Renal cortical epithelial cell (primary cell): ENCODE measurements at places on chromosomes 16 and 17.
A peak's percentile ranks its signal among the peaks of the same experiment; 100 is the strongest.

DNA sequence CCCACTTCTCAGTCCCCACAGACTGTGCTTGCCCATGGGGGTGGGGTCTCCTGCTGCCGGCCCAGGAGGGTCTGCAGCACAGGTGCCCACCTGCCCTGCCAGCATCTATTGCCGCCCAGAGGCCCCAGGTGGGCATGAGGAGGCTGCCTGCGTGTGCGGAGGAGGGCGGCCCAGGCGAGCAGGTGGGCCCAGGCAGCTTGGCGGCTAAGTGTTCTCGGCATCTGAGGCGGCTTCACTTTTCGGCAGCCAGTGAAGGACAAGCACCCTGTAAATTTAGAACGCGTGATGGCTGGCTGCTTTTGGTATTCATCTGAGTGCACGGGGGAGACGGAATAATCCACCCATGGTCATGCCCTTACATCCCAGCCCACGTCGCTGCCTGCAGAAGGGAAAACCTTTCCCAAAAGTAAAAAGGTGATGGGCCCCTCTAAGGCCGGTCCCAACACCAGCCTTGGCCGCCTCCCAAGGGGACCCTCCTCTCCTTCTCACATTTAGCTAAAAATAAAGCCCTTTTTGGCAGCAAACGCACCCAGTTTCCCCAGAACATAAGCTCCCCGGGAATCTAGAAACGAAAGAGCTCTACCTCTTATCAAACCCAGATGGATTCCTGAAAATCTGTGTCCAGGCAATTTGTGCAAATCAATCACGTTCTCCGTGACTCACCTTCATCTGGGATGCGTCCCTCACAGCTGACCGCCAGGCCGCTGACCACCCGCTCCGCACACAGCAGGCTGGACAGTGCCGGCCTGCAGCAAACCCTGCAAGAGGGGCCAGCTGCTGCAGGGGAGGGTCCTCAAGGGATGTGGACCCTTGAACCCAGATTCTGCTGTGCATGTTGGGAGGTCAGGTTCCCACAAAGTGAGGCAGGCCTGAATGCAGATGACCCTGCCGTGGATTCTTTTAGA lies 79.4 kb downstream of the RBFOX3 start:
- DNase-seq = no peak

DNA sequence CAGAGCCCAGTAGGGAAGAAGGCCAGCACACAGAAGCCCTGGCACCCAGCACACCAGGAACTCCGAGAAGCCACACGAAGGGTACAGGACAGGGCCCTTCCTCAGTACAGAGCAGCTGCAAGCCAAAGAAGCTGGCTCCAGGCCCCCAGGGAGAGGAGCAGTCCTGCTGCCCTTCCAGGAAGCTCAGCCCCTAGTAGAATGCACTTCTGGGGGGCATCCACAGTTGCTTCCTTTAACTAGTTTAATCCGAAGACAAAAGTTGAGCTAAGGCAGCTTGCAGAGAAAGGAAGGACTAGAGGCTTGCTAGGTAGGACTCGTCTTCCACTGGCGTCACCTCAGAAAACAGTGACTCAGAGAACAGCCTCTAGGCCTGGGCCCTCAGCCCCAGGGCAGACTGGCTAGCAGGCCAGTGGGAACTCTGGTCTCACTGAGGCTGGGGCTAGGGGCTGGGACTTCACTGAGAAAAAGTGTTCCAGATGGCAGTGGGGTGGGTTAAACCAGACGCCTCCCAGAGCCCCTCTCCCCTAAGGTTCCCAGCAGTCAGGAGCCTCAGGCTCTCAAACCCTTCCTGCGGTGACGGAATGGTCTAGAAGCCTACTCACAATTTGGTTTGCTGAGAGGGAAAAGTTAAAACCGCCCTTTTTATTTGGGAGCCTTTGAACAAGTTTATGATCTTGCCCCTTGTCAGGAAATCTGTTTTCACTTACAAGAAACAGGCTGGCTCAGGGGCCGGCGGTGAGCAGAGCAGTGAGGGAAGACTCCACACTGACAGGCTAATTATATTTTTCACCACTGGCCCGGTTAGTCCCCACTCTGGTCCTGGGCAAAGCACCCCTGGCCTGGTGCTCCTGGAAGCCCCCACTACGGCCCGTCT lies 41.4 kb downstream of the ACTG1 start:
- DNase-seq = no peak

- DNase-seq = no peak
Observed at GRCh38 chr17:58757162-58757613, 1.5 kb downstream of the PPM1E start.

DNA sequence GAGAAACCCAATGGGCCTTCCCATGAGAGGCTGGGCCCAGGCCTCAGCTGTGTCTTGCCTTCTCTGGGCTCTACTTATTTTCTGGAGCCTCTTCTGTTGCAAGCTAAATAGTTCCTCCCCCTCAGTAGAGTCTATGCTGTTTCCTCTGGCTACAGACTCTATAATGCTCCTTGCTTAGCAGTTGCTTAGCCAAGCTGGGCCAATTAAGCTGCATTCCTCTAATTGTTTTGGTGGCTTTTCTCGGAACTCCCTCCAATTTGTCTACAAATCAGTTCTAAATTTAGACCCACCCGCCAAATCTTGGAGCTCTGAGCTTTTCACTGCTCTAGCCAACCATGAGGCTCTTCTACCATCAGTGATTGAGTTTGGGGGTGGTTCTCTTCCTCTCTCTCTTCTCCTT lies 302.7 kb upstream of the ASIC2 start:
- no peak for DNase-seq

GRCh38 chr17:12627781-12628451 lies 37.8 kb upstream of the MYOCD start:
- DNase-seq = no peak

DNA sequence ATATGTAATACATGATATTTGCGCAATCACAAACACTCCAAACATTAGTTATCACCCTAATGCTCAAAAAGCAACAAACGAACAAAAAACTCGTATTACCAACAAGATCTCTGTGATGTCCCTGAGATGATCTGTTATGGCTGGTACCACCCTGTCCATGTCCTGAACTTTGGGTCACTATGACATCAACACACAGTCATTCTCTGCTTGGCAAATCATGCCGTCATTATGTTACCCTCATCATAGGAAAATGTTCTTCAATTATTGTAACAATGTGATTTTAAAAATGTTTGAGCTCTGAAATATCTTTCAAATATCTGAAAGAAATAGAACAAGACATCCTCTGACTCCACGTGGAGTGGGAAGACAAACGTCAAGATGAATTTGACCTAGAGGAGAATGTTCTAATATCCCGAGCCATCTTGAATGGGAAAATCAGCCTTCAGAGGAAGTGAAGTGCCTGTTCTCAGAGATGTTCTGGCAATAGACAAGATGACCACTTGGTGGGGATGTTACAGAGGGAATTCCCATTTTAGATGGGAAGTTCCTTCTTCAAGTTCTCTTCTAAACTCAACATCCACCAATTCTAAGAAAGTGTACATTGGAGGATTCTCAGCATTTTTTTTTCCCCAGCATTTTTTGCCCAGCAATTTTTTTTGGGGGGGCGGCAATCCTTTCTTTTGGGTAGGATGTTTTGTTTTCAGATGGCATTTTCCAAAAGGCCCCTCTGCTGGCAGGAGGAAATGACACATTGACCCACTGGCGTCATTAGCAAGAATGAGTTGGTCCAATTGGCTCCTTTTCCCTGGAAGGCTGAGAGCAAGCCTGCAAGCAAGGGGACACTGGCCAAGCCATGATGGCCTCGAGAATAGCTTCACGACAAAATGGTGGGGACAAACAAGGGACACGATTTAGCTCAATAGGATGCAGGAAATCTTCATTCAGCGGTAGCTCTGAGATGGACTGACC lies 3.7 kb upstream of the HSD17B2 start:
- DNase-seq = peak; percentile 74

DNA sequence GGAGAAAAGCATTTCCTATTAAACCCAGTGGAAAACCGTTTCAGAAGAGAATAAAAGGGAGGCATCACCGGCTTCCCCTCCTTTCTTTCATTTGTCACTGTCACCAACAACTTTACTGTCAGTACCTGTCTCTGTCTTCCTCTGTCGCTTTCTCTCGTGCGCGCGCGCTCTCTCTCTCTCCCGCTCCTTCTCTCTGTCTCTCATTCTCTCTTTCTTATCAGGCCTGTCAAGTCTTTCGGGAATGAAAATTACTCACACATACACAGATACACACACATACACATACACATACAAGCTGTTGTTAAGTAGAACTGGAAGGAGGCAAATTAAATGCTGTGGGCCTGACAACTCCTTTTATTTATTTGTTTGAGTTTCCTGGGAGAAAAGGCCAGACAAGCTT lies 17.6 kb downstream of the MYOCD start:
- no peak for DNase-seq

DNA sequence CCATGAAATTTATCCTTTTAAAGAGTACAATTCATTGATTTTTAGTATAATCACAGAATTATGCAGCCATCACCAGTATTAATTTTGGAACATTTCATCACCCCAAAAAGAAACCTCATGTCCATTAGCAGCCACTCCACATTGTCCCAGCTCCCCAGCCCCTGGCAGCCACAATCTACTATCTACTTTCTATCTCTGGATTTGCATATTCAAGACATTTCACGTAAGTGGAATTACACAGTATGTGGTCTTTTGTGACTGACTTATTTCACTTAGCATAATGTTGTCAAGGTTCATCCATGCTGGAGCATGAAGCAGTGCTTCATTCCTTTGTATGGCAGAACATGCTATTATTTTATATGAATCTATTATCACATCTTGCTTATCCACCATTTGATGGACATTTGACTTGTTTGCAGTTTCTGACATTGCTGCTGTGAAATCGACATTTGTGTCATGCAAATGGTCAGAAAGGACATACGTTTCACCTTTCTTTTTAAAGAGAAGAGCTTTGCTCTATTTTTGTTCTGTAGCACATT lies 10.7 kb downstream of the METTL9 start:
- no peak for DNase-seq

DNA sequence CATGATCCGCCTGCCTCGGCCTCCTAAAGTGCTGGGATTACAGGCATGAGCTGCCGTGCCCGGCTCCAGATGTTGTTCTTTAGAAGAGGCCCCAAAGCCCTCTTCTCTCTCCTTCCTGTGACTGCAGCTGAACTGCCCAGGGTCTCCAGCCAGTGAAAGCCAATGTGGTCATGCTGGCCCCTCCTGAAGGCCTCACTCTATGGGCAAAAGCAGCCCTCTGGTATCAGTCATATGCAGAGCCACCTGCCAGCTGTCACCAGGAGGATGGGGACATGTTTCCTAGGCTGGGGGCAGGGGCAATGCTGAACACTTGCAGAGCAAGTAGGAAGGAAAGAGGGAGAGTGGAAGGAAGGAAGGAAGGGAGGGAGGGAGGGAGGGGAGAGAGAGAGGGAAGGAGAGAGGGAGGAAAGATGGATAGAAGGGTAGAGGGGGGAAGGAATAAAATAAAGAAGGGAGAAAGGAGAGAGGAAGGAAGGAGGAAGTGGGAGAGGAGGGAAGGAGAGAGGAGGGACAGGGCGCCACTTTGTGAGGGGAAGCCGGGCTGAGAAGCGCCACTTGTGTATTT lies 36.0 kb downstream of the SOCS3 start:
- no peak for DNase-seq

- DNase-seq = peak; percentile 50
Observed at GRCh38 chr17:17063546-17064122, 21.4 kb downstream of the MPRIP start.

- no peak for DNase-seq
Observed at GRCh38 chr17:48429156-48429555, 858 bp downstream of the SKAP1 start.

- no peak for DNase-seq
Observed at GRCh38 chr17:63646488-63646806, 24.2 kb downstream of the MAP3K3 start.

- DNase-seq = no peak
Observed at GRCh38 chr17:4165301-4166010, 22.5 kb downstream of the CYB5D2 start.

GRCh38 chr16:70715055-70715858 lies 29.4 kb upstream of the MTSS2 start:
- DNase-seq = peak; percentile 99

- DNase-seq = peak; percentile 28
Observed at GRCh38 chr17:19578545-19578944, 44.9 kb downstream of the SLC47A1 start.

GRCh38 chr17:72515291-72516065 lies 394.7 kb downstream of the SOX9 start:
- DNase-seq = peak; percentile 74

DNA sequence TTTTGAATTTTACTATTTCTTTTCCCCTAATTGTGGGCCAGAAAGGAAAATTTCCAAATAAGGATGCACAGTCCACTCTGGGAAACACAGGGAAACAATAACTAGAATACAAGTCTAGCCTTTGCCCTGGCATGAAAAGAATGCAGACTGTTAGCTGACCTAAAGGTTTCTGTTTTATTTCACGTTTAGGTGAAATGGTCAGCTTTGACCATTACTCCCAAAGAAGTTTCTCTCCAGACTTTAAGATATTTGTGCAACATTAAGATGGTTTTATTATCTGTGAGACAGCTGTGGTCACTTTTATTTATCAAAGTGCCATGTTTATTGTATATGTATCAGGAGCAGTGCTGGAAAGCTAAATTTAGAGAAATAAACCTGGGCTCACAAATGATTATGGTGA lies 163.9 kb downstream of the SPECC1 start:
- peak; percentile 77 for DNase-seq

DNA sequence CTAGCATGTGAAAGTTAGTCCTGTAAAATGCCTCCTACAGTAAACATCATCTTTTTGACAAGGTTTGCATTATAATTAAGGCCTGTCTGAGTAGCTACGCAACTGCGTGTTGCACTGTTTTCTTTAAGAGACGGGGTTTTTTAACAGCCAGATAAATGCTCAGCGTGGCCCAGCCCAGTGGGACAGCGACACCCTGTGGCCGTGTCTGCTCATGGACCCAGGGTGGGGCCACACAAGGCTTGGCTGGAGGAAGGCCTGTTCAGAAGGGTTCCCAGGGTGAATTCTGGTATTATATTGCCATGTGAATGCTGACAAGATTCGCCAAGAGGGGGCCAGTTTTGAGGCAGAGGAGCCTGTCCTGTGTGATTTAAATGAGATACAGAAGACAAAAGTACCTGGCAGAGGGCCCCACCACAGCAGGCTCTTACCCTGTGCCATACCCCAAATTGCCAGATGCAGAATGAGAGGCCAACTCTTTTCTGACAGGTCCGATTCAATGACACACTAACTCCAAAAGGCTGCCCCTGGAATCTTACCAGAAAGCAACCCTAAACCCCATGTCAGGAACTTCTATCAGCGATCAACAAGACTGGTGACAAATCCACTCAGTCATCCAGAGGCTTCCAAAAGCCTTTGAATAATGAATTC lies 65.9 kb upstream of the IRX6 start:
- peak; percentile 4 for DNase-seq

GRCh38 chr17:19796457-19796856 lies 48.4 kb upstream of the ALDH3A1 start:
- no peak for DNase-seq

GRCh38 chr17:43766413-43767052 lies 7.9 kb upstream of the SOST start:
- DNase-seq = no peak
